IMR-90 (cell line): ENCODE measurements at places on chromosomes 6 and 20. TPM values are rescaled to one million over a fixed set of nuclear protein-coding genes. Genes with fewer than 3 reads are reported as not detected.

Gene CALHM5
- 10.6 and 10.8 TPM in 2 replicates for total RNA-seq

Gene STMN3
- total RNA-seq: 20.3 and 21.1 TPM in 2 replicates

Gene HCK
- total RNA-seq: not detected in 2 replicates

Gene RPS21
- total RNA-seq: 2,710 and 3,846 TPM in 2 replicates

Gene LTA
- not detected in 2 replicates for total RNA-seq

Gene MRPS10
- total RNA-seq: 47.0 and 71.1 TPM in 2 replicates

- no peak for DNase-seq
- no peak overlapping the region for H3K4me3 ChIP-seq
- no peak overlapping the region for H3K27ac ChIP-seq
These were observed 328.4 kb upstream of the SOX4 start for GRCh38 chr6:21265034-21265729.

DNA sequence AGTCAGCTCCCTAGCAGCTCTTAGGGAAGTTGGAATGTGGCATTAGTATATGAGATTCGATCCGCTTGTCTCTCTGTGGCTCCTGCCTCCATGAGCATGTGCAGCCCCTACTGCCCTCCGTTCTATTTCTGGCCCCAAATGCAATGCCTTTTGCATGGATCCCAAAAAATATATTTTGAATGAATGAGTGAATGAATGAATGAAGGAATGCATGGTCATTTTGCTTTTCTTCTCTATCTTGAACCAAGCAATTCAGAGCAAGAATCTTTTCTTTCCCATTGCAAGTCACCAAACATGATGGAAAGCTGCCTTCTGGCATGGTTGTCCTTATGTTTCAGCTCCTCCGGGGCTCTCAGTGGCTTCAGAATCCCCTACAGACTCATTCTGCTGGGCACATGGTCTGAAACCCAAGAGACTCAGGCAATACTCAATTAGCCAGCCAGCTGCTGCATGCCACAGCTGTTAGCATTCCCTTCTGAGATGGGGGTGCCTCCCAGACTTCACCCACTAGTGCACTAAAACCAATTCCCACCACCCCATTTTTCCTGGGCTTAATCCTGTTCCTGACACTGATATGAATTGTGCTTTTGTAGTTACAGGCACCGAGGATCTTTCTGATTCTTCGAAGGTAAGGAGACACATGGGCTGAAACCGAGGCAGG, 2.6 kb upstream of the IYD start:
- H3K4me3 ChIP-seq: no peak overlapping the region
- no peaks in the 10 kb centered on the region for H3K36me3 ChIP-seq
- peaks cover 1% of the 10 kb centered on the region; the same call in 1 of the 2 replicates for H3K27me3 ChIP-seq
- DNase-seq: no peak

DNA sequence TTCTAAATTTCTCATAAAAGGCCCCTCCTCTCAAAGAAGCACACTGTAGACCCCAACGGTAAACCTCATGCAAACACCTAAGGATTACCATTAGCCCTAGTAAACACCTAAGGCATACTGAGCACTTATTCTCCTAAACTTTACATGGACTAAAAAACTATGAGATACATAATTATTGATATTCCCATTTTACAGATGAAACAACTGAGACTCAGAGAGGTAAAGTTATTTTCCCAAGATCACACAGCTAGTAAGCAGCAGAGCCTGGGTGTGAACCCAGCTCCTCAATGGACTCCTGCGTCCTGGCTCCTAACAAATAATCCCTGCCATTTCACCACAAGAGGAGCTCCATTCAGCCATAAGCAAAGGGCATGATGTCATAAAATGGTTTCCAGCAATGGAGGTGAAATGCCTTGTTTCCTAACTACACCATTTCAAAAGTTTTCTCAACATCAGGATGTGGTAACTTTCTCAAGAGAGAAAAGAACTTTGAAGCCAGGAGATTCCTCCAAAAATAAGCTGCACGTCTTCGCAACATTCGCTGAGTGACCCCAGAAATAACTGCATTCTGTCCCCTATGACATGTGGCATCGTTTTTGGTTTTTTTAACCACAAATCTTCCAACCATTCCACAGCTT, 4.1 kb downstream of the ATP9A start:
- 0 out of 2 replicates have a peak, but pooled peaks cover 2% of the 10 kb centered on the region for H3K36me3 ChIP-seq
- no peaks in the 10 kb centered on the region for H3K27me3 ChIP-seq
- peaks cover 6% of the 10 kb centered on the region for H3K4me1 ChIP-seq
- DNase-seq: peak; percentile 27
- no peak overlapping the region for H3K4me3 ChIP-seq

DNA sequence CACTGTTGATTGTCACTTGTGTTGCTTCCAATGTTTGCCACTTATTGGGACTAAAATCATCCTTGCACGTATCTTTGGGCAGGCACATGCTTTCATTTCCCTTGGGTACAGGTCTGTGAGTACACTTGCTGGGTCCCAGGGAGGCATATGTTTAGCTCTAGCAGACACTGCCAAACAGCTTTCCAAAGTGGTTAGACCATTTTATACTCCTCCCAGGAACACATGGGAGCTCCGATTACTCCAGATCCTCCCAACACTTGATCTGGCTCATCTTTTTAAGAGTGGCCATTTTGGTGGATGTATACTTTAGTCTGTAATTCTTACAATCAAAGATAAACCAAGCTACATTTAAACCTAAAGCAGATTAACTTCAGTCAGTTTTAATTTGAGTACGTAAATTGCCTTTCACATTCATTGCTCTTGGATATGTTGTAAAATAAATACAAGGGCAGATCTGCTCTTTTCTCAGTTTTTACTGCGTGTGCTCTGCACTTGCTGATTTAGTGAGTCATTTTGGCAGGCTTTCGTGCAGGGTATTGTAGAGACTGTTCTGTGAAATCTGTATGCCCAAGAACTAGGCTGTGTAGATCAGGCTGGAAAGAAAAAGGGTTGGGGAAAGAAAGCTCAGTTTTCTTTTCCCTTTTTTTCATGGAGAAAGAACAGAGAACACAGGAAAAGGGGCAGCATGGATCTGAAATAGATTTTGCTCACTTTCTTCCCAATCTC, 19.5 kb downstream of the SLC22A1 start:
- H3K27me3 ChIP-seq: no peaks in the 10 kb centered on the region
- no peak overlapping the region for H3K4me3 ChIP-seq

- no peaks in the 10 kb centered on the region for H3K4me1 ChIP-seq
- no peaks in the 10 kb centered on the region for H3K36me3 ChIP-seq
- no peak overlapping the region for H3K4me3 ChIP-seq
These were observed 157.5 kb downstream of the BMP7 start for GRCh38 chr20:57108742-57109570.

DNA sequence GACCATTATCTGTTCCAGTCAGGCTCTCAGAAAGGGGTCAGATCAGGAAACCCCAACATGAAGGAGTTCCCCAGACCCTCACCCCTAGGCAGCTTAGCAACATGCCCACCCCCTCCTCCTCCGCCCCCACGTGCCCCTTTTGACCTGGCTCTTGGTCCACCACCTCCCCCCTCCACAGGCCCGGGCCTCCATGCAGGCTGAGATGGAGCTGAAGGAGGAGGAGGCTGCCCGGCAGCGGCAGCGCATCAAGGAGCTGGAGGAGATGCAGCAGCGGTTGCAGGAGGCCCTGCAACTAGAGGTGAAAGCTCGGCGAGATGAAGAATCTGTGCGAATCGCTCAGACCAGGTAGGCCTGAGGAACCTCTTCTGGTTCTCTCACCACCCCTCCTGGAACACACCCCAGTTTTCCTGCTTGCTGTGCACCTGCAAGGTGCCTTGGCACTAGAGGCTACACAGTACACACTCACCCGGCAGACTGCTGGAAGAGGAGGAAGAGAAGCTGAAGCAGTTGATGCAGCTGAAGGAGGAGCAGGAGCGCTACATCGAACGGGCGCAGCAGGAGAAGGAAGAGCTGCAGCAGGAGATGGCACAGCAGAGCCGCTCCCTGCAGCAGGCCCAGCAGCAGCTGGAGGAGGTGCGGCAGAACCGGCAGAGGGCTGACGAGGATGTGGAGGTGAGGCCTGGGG, 21.9 kb downstream of the DEF6 start:
- DNase-seq: no peak

GRCh38 chr6:82073484-82073883, 174.1 kb downstream of the IBTK start:
- no peak overlapping the region for H3K4me3 ChIP-seq
- H3K27me3 ChIP-seq: no peaks in the 10 kb centered on the region
- no peak for DNase-seq
- H3K4me1 ChIP-seq: peaks cover 3% of the 10 kb centered on the region; the same call in 1 of the 2 replicates

- no peaks in the 10 kb centered on the region for H3K27me3 ChIP-seq
- DNase-seq: no peak
- H3K27ac ChIP-seq: no peak overlapping the region
- H3K4me3 ChIP-seq: no peak overlapping the region
These were observed 449.5 kb downstream of the PHF3 start for GRCh38 chr6:64085126-64085525.

- DNase-seq: peak; percentile 93
- peak overlapping the region; percentile 86 for H3K27ac ChIP-seq
- peaks cover 10% of the 10 kb centered on the region for H3K4me1 ChIP-seq
- no peaks in the 10 kb centered on the region for H3K36me3 ChIP-seq
These were observed 304.1 kb downstream of the CDH4 start for GRCh38 chr20:61556111-61556510.

GRCh38 chr20:36614781-36615557, 9.4 kb downstream of the RAB5IF start:
- peaks cover 37% of the 10 kb centered on the region for H3K36me3 ChIP-seq
- no peaks in the 10 kb centered on the region for H3K4me1 ChIP-seq
- no peak overlapping the region for H3K27ac ChIP-seq
- H3K4me3 ChIP-seq: no peak overlapping the region
- H3K27me3 ChIP-seq: no peaks in the 10 kb centered on the region

DNA sequence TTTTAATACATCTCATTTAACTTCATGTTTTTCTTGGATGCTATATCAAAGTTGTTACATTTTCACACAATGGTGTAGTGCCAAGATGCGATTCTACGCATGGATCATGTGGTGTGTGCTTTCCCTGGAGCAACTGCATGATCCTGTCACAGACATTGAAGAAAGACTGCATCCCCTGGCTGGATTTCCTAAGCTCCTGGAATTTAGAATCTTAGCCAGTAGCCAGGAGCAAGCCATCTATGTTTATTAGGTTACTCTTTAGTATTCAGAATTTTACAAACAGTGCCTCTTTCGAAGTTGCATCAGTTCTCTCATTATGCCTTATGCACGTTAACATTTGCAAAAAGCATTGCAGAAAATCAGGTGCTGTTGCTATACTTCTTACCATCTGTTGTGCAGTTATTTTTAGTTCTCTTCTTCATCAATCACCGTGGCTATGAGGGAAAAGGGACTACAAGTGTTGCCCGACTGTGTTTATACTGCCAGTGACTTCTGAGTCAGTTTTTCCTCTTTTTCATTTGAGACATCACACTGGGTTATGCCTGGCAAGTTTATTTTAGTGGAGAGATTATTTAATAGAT, 584.2 kb downstream of the BCKDHB start:
- no peak overlapping the region for H3K4me3 ChIP-seq
- H3K27ac ChIP-seq: no peak overlapping the region
- DNase-seq: peak; percentile 51

DNA sequence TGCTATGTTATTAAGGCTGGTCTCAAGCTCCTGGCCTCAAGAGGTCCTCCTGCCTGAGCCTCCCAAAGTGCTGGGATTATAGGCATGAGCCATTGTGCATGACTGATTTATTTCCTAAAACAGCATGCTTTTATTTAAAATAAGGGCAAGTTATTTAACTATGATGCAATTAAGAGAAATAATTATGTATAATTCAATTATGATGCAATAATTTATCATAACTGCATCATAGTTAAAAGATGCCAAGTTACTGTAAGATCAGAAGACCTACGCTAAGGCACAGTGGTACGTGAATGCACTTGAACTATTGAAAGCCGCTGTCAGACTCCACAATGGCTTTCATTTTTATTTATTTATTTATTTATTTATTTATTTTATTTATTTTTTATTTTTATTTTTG, 24.3 kb upstream of the EMILIN3 start:
- no peak for DNase-seq
- H3K36me3 ChIP-seq: no peaks in the 10 kb centered on the region
- H3K27ac ChIP-seq: no peak overlapping the region
- peaks cover 6% of the 10 kb centered on the region for H3K27me3 ChIP-seq

DNA sequence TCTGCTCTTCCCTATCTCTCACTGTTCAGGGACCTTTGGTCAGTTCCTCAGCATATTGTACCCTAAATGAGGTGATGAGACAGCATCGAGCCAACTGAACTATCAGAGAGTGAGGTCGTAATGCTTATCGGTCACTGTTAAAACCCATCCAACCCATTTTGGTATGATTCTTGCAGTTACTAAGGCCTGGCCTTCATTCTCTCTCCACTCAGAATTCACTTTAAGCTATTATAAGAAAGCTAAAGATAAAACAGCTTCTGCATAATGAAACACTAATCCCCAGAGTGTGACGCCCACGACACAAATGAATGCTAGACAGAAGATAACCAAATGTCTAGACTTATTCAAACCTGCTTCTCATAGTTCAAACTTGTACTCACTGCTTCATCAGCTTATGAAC, 175.8 kb downstream of the GMPR start:
- H3K27me3 ChIP-seq: no peaks in the 10 kb centered on the region
- H3K4me3 ChIP-seq: no peak overlapping the region
- H3K4me1 ChIP-seq: peaks cover 6% of the 10 kb centered on the region; the same call in 1 of the 2 replicates
- no peak overlapping the region for H3K27ac ChIP-seq
- H3K36me3 ChIP-seq: no peaks in the 10 kb centered on the region

- H3K4me3 ChIP-seq: no peak overlapping the region
- no peak overlapping the region for H3K27ac ChIP-seq
- DNase-seq: no peak
- H3K27me3 ChIP-seq: no peaks in the 10 kb centered on the region
- H3K4me1 ChIP-seq: peaks cover 3% of the 10 kb centered on the region
These were observed 14.0 kb downstream of the RREB1 start for GRCh38 chr6:7121700-7122241.

DNA sequence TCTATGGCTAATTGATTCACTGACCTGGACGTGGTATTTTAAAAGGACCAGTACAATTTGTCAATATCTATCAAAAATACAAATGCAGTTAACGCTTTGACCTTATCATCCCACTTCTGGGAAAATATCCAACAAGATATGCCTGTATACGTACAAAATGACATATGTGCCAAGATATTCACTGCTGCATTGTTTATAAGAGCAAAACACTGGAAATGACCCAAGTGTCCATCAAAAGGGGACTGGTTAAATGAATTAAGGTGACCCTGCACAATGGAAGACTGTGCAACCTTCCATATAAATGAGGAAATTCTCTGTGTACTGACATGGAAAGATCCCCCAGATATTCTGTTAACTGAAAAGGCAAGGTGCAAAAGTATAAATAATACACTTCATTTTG, 13.9 kb downstream of the TRAM2 start:
- no peak for DNase-seq
- H3K27ac ChIP-seq: no peak overlapping the region
- peaks cover 40% of the 10 kb centered on the region for H3K4me1 ChIP-seq
- no peaks in the 10 kb centered on the region for H3K27me3 ChIP-seq
- no peak overlapping the region for H3K4me3 ChIP-seq

DNA sequence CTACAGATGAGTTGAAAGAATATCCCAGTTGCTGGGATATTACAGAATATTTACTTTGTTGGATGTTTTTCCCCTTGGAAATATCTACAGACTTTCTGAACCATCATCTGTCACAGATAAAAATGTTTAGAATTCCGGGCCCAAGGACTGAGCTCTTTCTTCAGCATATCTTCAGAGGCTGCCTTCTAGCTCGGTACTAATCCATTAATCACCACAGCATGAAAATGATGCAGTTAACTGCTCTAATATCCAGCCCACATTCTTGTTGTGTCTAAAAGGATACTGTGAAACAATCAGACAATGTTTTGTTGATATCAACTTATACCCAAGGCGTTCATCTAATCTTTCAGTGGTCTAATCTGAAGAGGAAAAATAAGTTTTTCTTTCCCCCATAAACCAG, 247.4 kb downstream of the TBC1D32 start:
- H3K4me1 ChIP-seq: no peaks in the 10 kb centered on the region
- no peaks in the 10 kb centered on the region for H3K27me3 ChIP-seq
- no peak for DNase-seq
- no peak overlapping the region for H3K27ac ChIP-seq
- no peaks in the 10 kb centered on the region for H3K36me3 ChIP-seq
- no peak overlapping the region for H3K4me3 ChIP-seq
